ENCODE measurements at places on chromosomes 7 and 10.

- peak; percentile 13 for DNase-seq
Observed at GRCh38 chr7:44461387-44461786, 29.1 kb downstream of the NUDCD3 start.

- peak; percentile 82 for DNase-seq
Observed at GRCh38 chr7:114916261-114916892, 5.5 kb upstream of the MDFIC start.

GRCh38 chr10:65320236-65321026 is 1605.4 kb upstream of the LRRTM3 start:
- no peak for DNase-seq

GRCh38 chr10:97713339-97713825 is at the start of gene MARVELD1:
Gene MARVELD1 (plus strand): TSS chr10:97713730. CDS start chr10:97713877, 147 bp downstream.
- DNase-seq = no peak

- DNase-seq = peak; percentile 68
Observed at GRCh38 chr10:61733358-61733940, 70.7 kb downstream of the CABCOCO1 start.

DNA sequence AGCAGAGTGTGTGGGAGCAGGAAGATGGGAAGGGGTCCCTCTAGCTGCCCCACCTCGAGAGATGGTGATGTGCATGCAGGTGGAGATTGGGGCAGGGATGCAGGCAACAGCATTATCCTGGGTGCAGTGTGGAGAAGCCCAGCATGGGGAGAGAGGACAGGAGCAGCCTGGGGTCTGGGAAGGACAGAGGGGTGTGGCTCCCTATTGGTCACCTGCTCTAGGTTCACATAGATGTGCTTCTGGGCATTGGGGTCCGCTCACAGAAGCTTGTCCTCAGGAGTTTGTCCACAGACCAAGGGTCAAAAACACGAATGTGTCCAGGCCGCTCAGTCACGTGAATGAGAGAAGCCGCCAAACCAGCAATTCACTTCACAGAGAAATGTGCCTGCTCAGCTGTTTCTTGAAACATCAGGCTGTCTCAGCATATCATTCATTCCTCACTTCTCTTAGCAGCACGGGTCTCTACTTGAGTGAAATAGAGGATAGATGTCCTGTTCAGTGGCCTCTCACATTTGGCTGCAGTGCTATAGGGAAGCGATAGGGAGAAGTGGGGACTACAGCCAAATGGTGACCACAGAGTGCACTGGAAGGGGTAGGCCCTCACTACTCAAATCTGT is 11.5 kb upstream of the SLC29A3 start:
- no peak for DNase-seq

DNA sequence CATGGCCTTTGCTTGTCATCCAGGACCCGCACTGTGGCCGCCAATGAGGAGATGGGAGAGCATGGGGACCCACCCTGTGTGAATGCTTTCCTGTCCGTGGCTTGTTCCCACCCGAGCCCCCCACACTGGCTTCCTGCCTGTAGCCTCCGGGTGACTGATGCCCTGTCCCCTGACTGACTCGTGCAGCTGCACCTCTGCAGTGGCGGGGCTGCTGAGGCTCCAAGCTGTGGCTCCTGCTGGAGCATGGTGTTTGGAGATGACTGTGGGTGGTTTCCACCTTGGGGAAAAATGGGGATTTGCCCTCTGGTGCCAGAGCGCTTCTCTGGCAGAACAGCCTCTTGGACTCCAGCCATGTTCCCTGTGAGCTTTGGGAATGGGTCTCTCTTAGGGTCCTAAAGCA is 2.1 kb downstream of the CAMK1D start:
- peak; percentile 58 for DNase-seq

DNA sequence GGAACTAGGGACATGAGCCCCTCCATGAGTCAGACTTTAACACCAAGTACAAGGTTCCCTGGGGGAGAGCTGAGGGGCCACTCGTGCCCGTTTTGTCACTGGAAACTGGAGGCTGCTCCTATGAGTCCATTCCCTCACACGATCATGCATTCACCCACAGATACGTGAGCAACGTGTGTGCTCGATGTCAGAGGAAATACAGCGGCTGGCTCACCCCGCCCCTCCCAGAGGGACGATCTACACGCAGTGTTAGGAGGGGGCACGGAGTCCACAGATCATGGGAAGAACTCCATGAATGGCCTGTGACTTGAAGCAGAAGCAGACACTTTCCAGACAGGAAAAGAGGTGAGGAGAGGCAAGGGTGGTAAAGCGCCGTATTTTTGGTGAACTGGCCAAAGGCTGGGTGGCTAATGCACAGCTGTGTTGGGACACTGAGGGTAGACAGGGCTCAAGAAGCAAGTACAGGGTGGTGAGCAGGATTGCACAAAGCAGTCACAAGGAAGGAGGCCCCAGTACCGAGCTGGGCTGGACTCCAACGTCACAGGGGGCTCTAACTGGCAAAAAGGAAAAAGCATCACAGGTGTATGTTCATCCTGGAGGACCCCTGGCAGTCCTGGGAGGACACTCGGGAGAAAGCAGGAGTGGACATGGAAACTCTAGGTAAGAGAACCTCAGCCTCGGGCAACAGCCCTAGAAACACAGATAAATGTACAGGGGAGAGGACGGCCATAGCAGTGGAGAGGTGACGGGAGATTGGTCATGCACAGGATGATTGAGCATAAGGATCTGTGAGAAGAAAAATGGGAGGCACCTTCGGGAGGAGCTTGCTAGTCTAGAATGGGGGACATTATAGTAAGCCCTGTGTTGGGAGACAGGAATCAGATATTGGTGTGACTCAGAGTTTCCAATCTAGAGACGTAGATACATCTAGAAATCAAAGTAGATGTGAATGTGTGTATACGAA is 41.2 kb downstream of the TNS3 start:
- peak; percentile 42 for DNase-seq

DNA sequence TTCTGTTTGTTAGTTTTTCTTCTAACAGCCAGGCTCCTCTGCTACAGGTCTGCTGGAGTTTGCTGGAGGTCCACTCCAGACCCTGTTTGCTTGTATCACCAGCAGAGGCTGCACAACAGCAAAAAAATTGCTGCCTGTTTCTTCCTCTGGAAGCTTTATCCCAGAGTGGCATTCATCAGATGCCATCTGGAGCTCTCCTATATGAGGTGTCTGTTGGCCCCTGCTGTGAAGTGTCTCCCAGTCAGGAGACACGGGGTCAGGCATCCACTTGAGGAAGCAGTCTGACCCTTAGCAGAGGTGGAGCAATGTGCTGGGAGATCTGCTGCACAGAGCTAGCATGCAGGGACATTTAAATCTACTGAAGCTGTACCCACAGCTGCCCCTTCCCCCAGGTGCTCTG is 26.7 kb upstream of the CROT start:
- DNase-seq = no peak

DNA sequence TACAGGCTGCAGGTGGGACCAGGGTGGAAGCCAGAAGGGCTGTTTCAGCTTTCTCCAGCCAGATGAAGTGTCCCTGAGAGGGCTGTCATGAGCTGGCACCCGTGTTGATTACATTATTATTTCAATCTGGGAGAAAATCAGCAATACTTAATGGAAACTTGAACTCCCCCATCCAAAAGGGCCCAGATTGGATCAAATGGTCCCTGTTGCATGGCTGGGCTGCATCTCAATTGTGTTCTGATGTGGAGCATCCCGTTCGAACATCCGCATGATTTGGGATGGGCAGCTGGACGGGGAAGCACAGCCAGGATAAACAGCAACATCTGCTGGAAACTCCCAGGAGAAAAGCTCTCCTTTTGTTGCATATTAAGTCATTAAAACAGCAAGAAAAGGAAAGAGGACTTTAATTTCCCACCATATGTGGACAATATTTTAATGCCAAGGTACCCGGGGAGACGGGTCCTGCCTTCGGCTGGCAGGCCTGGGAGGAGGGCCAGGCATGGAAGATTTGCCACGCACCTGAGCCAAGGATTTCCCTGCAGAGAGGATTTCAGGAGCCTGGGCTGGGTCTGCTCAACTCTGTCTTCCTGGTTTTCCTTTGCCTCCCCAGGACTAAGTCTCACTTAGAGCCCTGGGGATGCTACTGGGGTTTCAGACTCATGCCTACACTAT is 52.4 kb downstream of the NPTX2 start:
- DNase-seq = no peak

All from suppressor macrophage treated with lipopolysaccharide for 1 hour (primary cell).